HFFc6 (cell line): ENCODE measurements at places on chromosomes 3 and 15. TPM values are rescaled to one million over a fixed set of nuclear protein-coding genes. Genes with fewer than 3 reads are reported as not detected.

GRCh38 chr3:126654571-126655383 lies at the start of gene TXNRD3:
Gene TXNRD3 (minus strand): TSS chr3:126655124.
- H3K27ac ChIP-seq, result peak within 1 kb of the TSS; percentile 85
- peak within 1 kb of the TSS; percentile 89 for H3K4me3 ChIP-seq
- H3K4me1 ChIP-seq, result peaks cover 10% of the 10 kb centered on the region

GRCh38 chr15:74873036-74873755 lies at the start of gene SCAMP2:
Gene SCAMP2 (minus strand): TSS chr15:74873365. CDS start chr15:74873255, 110 bp downstream.
- peak; percentile 88 for DNase-seq
- peaks cover 9% of the 10 kb centered on the region for H3K27me3 ChIP-seq
- peak within 1 kb of the TSS; percentile 99 for H3K4me3 ChIP-seq
- H3K36me3 ChIP-seq, result peaks cover 10% of the 10 kb centered on the region
- H3K27ac ChIP-seq, result peak within 1 kb of the TSS; percentile 96

GCNT3 gene
- not detected in 2 replicates for total RNA-seq

DNA sequence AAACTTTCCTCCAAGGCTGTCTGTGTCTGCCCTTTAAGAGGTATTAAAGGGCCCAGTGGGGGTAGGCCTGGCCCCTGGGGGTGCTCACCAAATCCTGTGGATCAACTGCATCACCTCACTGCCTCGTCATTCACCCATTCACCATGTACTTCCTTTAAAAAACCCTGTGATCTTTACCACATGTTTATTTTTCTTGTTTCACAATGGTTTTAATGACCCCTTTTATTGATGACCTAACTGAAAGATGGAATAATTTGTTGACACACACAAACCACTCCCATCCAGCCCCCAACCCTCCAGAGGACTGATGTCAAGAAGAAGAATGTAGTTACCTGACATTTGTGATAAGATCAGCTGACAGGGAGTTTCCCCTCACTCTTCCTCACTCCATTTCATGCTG lies 40.8 kb downstream of the KCNAB1 start:
- H3K27me3 ChIP-seq, result peaks cover 6% of the 10 kb centered on the region; the same call in 1 of the 2 replicates
- no peaks in the 10 kb centered on the region for H3K4me1 ChIP-seq
- no peak overlapping the region for H3K4me3 ChIP-seq
- H3K27ac ChIP-seq, result no peak overlapping the region

GRCh38 chr15:98903377-98904018 lies 104.1 kb downstream of the PGPEP1L start:
- peak; percentile 45 for DNase-seq
- peak overlapping the region; percentile 36; the same call in 1 of the 2 replicates for H3K4me3 ChIP-seq

CYP8B1 gene
- total RNA-seq, result not detected in 3 replicates

DNA sequence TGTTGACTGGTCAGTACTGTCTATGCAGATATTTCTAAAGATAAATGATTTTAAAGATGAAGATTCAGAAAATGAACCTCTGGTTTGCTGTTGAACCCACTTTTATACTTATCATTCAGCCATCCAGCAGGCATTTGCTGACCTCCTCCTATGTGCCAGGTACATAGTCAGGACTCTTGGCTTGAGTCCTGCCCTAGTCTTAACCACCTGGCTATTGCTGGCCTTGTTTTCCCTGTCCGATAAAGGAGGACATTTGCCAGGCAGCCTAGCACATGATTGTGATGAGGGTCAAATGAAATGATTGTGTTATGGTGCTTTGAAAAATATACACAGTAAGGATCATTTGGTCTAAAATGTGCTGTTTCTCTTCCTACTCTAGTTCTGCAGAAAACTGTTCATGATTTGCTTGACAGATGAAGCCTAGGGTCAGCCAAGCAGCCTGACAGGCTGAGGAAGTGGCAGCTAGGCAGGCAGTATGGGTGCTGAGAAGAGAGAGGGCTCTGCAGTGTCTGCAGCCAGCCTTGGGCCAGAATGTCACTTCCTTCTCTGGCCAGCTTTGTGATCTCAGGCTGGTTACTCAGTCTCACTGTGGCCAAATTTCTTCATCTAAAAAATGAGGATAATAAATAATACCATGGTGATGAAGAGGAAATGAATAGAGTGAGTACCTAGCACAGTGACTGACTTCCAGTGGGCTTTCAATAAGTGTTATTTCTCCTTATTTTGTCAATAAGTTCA lies 13.8 kb downstream of the EXOSC7 start:
- DNase-seq, result no peak
- H3K27ac ChIP-seq, result no peak overlapping the region
- no peak overlapping the region for H3K4me3 ChIP-seq

- peak; percentile 97 for DNase-seq
- H3K4me1 ChIP-seq, result peaks cover 76% of the 10 kb centered on the region
- peak overlapping the region; percentile 96 for H3K27ac ChIP-seq
- H3K27me3 ChIP-seq, result no peaks in the 10 kb centered on the region; the same call in 1 of the 2 replicates
Measured at GRCh38 chr3:112671930-112672715, 31.2 kb upstream of the CCDC80 start.

- H3K4me3 ChIP-seq, result no peak overlapping the region
- H3K27me3 ChIP-seq, result peaks cover 31% of the 10 kb centered on the region
- H3K36me3 ChIP-seq, result no peaks in the 10 kb centered on the region
- peaks cover 19% of the 10 kb centered on the region for H3K4me1 ChIP-seq
- no peak overlapping the region for H3K27ac ChIP-seq
Measured at GRCh38 chr3:49619649-49620048, 54.5 kb upstream of the APEH start.

- H3K36me3 ChIP-seq, result peaks cover 7% of the 10 kb centered on the region; the same call in 1 of the 2 replicates
- no peak for DNase-seq
- H3K27me3 ChIP-seq, result no peaks in the 10 kb centered on the region
- no peak overlapping the region for H3K27ac ChIP-seq
- peaks cover 37% of the 10 kb centered on the region for H3K4me1 ChIP-seq
- H3K4me3 ChIP-seq, result no peak overlapping the region
Measured at GRCh38 chr3:101892648-101893047, 43.3 kb downstream of the NFKBIZ start.

KLF13 gene
- 20.4 to 29.1 TPM (median 26.7 TPM) in 3 replicates for total RNA-seq

DNA sequence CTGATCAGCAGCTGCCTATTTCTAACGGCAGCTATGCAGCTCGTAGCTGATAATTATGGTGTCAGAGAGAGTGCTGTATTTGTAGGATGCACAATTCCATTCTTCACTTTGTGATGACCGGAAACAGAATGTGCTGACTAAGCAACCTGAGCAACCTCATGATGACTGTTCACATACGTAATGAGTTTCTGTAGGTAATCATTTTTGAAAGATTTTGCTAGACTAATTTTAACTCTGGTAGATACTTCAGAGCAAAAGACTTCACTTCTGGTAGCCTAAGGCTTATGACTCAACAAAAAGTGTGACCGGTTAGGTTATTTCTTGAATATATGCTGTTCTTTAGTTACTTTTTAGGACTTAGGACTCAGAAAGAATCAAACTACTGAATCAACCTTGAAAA lies 567.7 kb downstream of the NAALADL2 start:
- H3K27me3 ChIP-seq, result no peaks in the 10 kb centered on the region
- DNase-seq, result peak; percentile 63
- H3K27ac ChIP-seq, result peak overlapping the region; percentile 87
- peaks cover 5% of the 10 kb centered on the region; the same call in 1 of the 2 replicates for H3K36me3 ChIP-seq

GRCh38 chr15:52076889-52077781 lies 35.4 kb downstream of the BCL2L10 start:
- peak overlapping the region; percentile 49 for H3K4me3 ChIP-seq
- peak; percentile 66 for DNase-seq
- peak overlapping the region; percentile 86 for H3K27ac ChIP-seq
- H3K4me1 ChIP-seq, result peaks cover 35% of the 10 kb centered on the region

DNA sequence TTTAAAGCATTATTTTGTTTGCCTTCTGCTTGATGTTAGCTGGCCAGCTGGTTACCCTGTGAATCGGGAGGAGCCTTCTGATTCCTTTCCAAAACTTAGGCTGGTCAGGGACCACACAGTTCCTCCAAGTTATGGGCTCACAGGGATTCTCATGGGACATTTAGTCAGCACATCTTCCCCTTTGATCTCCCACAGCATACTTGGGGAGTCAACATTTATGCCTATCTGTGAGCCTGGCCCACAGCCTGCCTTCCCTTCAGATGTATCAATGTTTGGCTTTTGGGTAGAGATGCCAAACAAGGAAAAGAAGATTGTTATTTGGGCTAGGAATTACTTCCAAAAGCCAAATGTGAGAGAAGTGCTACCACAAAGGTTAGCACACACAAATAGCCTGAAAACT lies 32.6 kb upstream of the DCP1A start:
- DNase-seq, result no peak
- no peak overlapping the region for H3K27ac ChIP-seq
- H3K27me3 ChIP-seq, result peaks cover 9% of the 10 kb centered on the region
- H3K36me3 ChIP-seq, result no peaks in the 10 kb centered on the region

DNA sequence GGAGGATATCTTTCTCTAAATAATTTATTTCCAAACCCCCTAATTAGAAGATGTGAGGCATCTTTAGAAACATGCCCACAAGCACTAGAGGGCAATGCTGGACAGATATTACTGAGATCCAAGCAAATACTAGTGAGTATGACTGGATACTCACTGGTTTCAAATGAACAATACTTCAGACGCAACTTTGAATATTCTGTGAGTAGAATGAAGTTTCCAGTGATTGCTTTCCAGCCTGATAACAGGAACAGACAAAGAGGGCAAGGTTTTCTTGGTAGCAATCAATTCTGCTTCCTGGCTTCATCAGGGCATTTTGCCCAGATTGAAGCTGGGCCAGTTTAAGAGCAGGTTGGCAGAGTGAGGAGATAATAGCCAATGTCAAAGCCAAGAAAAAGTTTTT lies 442.6 kb upstream of the PDZRN3 start:
- DNase-seq, result peak; percentile 43
- H3K4me3 ChIP-seq, result no peak overlapping the region
- H3K27ac ChIP-seq, result no peak overlapping the region
- H3K36me3 ChIP-seq, result no peaks in the 10 kb centered on the region
- H3K27me3 ChIP-seq, result peaks cover 4% of the 10 kb centered on the region

SCN11A gene
- not detected in 2 replicates for total RNA-seq

DNA sequence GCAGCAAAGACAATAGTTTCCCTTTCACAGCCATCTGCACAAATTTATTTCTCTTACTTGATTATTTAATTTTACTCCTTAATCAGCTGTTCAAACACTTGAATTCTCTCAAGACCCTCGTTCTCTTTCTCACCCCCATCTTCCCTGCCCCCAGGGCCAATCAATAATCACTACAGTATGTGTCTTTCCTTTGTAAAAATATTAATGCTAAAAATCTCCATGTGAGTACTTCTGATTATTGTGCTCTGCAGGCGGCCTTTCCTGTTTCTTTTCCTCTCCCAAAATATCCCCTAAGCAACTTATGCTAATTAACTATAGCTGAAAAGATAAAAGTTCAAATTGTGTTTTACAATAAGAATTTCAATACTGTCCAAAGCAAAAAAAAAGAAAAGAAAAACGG lies 617.0 kb upstream of the CBLB start:
- H3K27me3 ChIP-seq, result no peaks in the 10 kb centered on the region
- no peak for DNase-seq
- no peak overlapping the region for H3K4me3 ChIP-seq
- H3K36me3 ChIP-seq, result no peaks in the 10 kb centered on the region
- H3K27ac ChIP-seq, result no peak overlapping the region

GRCh38 chr15:49079340-49080039 lies 33.2 kb upstream of the SECISBP2L start:
- H3K27ac ChIP-seq, result no peak overlapping the region
- H3K27me3 ChIP-seq, result no peaks in the 10 kb centered on the region; the same call in 1 of the 2 replicates
- no peak for DNase-seq

CHDH gene
- total RNA-seq, result not detected in 3 replicates

ALDH1A2 gene
- total RNA-seq, result not detected in 3 replicates

DNA sequence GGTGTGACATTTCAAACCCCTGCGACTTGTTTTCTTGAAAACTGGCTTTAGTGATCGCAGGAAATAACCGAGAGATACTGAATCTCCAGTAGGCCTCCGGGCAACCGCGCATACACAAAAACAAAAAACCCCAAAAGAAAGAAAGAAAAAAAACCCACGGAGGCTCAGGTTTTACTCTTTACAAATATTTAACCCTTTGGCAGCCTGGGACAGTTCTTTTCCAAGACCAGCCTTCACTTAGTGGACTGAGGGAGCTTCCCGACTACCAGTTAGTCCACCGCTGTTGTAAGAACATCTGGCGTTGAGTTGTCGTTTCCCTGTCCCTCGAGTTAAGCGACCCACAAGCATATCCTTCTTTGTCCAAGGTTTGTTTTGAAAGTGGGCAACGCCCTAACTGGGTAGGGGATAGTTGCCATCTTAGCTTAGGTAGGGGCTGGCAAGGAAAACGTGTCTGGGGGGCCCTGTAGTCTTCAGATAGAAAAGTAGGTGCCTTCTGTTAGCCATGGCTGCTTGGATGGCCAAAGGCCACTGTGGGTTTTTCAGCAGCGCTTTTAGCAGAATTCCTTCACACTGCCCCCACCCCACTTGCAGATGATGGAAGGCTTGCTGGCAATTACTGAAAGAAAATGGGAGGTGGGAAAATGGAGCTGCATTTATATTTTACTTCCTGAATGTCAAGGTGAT lies 6.9 kb downstream of the ISL2 start:
- peaks cover 2% of the 10 kb centered on the region for H3K27me3 ChIP-seq
- H3K4me1 ChIP-seq, result peaks cover 44% of the 10 kb centered on the region
- H3K27ac ChIP-seq, result no peak overlapping the region
- no peak for DNase-seq
- H3K4me3 ChIP-seq, result no peak overlapping the region
- peaks cover 19% of the 10 kb centered on the region for H3K36me3 ChIP-seq

- H3K4me1 ChIP-seq, result peaks cover 58% of the 10 kb centered on the region
- DNase-seq, result no peak
- no peaks in the 10 kb centered on the region for H3K27me3 ChIP-seq
- peak overlapping the region; percentile 76 for H3K27ac ChIP-seq
Measured at GRCh38 chr3:11363715-11364114, 91.5 kb downstream of the ATG7 start.

DNA sequence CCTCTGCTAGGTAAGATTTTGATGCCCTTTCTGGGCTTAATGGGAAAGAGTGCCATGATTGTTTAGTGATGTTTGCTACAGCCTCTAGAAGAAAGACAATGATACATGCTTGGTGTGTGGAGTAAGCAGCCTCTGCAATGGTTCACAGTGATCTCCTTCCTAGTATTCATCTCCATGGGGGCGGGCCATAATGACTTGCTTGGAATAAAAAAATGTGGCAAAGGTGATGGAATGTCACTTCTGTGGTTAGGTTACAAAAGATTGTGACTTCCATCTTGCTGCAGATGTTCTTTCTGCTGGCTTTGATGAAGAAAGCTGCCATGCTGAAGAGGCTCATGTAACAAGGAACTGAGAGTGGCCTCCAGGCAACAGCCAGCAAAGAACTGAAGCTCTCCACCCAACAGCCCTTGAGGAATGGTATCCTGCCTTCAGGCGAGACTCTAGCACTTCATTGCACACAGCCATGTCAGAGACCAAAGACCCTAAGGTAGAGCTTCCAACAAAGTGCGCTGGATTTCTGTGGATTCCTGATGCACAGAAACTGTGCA lies 139.1 kb upstream of the LRIG1 start:
- H3K27me3 ChIP-seq, result no peaks in the 10 kb centered on the region; the same call in 1 of the 2 replicates
- H3K4me1 ChIP-seq, result no peaks in the 10 kb centered on the region
- no peak for DNase-seq

DNA sequence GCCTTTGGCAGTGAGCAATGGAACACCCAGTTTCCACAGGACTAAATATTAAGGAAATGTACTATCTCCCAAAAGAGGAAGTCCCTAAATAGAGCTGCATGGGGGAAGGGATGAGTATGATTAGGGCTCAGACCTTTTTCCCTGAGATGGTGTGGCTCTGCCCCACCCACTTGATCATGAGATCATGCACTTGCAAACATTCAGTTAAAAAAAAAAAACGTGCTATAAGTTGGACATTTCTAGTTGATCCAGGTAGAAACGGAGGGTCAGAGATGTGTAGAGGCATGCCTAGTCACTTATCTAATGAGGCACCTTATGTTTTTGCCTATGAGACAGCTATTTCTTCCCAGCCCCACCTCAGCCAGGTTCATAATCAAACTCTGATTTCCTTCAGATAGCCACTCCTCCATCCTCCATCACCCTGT lies 24.5 kb upstream of the SSR3 start:
- H3K36me3 ChIP-seq, result no peaks in the 10 kb centered on the region
- no peak overlapping the region for H3K27ac ChIP-seq
- peaks cover 3% of the 10 kb centered on the region; the same call in 1 of the 2 replicates for H3K27me3 ChIP-seq
